Prostate gland (tissue), 2 donors: ENCODE measurements at places on chromosomes 13 and 19. TPM values are rescaled to one million over a fixed set of nuclear protein-coding genes. Genes with fewer than 3 reads are reported as not detected.

The CEACAM4 gene
- 0.59 TPM for total RNA-seq

The CEACAM20 gene
- not detected for total RNA-seq

DNA sequence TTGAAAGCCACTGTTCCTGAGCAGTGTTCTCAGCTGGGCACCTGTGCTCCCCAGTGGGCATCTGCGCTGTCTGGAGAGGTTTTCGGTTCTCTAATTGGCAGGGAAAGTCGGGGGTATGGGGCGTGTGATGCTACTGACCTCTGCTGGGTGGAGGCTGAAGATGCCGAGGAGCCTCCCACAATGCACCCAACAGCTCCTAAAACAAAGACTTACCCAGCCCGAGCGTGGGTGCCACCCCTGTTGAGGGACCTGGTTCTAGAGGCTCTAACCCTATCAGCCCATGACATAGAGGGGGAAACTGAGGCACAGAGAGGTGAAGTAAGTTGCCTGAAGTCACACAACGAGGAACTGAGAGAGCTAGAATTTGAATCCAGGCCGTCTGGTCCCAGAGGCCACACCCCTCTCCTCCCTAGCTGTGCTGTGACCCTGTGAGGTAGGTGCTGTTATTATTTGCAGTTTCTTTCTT lies 2.3 kb downstream of the SPACA4 start:
- DNase-seq, result no peak

DNA sequence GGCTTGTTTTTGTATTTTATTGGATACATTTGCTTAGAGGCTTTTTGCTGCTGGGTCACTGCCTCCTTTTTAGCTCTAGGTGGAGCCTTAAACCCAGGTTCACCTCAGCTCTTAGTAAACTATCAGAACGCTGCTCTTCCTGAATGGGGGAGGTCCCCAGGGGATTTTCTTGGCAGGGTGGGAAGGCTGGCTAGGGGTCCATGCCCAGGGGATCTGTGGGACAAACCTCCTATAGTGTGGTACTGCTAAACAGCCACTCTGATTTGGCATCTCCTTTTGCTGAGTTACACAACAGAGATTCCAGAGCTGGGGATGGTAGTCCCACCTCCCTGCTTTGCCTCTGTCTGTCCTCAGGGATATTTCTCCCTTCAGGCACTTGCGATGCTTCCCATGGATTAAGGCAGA lies 204.9 kb downstream of the ZIC5 start:
- DNase-seq, result no peak

DNA sequence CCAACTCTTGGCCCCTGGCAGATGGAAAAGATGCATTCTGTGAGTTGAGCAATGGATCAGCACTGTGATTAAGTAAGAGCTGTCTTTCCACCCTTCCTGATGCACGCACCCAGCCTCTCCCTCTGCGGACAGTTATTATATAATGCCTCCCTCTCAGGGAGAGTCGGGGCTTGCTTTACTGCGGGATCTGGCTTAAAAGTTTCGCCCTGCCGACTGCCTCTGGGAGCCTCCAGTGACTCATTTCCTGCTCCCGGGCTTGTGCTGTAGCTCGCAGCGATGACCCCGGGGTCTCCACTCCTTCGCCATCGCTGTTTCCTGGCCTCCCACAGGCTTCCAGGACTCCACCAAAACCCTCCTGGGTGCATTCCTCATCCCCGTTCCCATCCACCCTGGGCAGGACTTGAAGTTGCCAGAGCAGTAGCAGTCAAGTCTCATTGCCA lies 107.4 kb upstream of the SLC7A1 start:
- no peak for DNase-seq

DNA sequence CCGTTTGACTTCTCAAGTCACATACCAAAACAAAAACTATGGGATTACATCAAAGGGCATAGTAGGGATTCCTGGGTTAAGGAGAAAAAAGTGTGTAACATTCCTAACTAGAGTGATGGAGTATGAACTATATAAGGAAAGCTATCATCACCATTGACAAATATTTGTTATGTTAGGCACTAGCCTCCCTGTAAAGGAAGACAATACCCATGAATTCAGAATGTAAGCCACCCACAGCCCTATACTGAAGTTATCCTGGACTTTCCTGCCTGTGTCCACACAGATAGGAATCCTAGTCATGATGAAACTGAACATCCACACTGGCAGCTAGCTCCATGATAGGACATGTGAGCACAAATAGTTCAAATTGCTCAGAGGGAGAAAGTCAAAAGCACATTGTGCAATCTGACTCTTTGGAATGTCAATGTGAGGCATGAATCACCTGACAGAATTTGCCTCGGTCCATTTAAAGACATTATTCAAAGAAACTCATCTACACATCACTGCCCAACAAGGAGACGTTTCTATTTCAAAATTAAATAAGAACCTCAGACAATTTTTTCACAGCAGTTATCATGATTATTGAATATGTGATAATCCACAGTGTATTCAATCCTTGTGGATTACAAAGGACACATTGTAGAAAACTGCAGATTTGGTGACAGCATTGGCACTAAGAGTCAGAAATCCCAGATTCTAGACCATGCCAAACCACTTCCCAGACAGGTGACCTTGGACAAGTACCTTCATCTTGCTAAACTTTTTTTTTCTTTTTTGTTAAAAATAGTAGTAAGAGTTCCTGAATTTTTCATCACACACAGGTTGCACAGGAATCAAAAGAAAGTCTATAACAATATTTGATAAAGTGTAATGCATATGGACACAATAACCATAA lies 529.3 kb downstream of the IRS2 start:
- DNase-seq, result peak; percentile 5

- DNase-seq, result no peak
Observed at GRCh38 chr19:48338253-48338755, 13.0 kb downstream of the EMP3 start.
